ENCODE measurements at places on chromosomes 11 and 22. TPM values are rescaled to one million over a fixed set of nuclear protein-coding genes. Genes with fewer than 3 reads are reported as not detected.

TMEM134 gene
- total RNA-seq, result 30.6 TPM

FIBIN gene
- total RNA-seq, result 0.05 TPM

FREY1 gene
- 0.85 TPM for total RNA-seq

THOC5 gene
- 62.4 TPM for total RNA-seq

MMP1 gene
- total RNA-seq, result 1,055 TPM

CD6 gene
- total RNA-seq, result not detected

NAALAD2 gene
- total RNA-seq, result 0.33 TPM

GRCh38 chr11:30046578-30046945, 29.7 kb upstream of the KCNA4 start:
- no peak for DNase-seq

GRCh38 chr22:43996981-43997265, 27.2 kb upstream of the PARVB start:
- DNase-seq, result no peak

DNA sequence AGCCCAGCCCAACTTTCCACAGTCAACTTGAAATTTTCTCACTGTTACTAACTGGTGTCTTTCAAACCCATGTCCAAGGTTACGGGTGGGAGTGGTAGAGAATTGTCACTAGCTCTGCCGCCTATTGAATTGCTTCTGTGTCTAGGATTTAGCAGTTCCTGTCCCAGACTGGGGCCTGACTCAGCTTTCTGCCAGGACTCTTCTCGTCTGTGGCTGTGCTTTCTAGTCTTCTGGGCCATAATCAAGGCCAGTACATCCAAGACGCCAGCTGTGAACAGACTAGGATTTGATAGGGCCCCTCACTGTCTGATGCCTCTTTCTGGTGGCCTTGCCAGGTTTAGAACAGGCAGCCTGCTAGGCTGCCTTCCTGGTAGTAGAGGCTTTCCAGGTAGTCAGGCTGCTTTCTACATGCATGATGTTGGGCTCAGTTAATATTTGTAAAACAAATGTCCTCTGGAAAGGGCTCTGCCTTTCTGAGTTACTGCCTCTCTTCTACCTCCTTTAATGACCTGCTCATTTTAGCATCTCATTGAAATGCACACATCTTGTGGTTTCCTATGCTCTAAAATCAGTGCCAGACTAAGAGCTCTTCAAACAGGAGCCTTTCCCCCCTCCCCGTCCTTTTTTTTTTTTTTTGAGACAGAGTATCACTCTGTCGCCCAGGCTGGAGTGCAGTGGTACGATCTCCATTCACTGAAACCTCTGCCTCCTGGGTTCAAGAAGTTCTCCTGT, 13.1 kb upstream of the HIKESHI start:
- DNase-seq, result no peak

DNA sequence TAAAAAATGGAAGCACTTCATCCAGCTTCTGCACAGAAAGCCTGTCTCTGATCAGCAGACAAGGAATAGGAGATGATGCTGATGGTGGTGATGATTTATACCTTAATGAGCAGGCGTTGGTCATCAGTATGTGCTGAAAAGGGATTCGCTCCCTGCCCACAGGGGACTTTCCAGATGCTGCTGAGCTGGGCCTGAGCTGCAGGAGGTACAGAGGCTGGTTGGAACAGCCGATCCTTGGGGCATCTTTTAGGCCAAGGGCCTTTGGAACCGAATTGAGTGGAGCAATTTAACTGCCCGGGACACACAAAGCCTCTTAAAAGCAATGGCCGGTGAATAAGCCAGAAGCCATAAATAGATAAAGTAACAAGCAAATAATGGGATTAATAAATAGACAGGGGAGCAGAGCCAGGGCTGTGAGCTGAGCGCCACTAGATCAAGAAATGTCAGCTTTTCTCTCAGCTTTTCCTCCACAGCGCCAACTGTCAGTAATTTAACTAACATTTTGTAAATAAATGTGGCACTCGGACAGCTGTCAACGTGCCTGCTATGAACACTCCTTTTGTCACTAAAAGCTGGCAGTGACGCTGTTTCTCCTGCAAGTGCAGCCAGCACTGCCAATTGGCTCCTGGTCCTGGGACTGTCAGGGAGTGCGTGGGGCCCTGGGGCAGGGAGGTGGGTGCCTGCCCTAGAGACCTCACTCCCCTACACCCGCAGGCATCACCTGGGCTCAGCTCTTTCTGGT, 562.3 kb downstream of the NTM start:
- no peak for DNase-seq

GRCh38 chr11:19079643-19080440, 19.3 kb upstream of the MRGPRX2 start:
- peak; percentile 91 for DNase-seq

DNA sequence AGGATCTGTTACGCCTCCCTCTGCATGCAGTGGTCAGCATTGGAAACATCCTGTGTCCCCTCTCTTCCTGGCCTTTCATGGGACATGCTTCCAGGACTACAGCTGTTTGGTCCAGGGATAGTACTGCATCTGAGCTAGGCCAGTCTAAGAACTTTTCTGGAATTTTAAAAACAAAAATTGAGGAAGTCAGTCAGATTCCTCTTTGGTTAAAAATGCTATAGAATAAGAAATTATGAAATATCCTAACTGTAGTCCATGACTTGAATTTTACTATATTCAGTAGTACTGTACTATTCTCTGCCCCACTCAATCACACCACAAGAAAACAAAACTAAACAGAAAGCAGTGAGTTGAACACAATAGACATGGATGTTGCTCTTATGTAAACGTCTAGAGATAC, 201.0 kb upstream of the CADM1 start:
- no peak for DNase-seq

DNA sequence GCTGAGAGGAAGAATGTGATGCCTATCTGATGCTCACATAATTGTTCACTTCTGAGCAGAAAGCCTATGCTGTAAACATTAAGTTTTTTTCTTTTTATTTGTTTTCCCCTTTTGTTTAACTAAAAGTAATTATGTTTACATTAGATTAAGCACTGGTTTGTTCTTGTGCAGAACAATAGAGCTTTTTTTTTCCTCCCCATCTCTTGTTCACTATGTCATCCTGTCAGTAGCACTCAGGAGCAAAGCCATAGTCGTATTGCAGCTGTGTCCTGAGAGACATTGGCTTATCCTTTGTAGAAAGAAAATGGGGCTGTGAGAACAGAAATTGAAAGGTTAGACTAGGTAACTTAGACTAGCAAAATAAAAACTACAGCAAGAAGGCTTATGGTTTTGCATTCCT, 301.8 kb upstream of the RAG2 start:
- no peak for DNase-seq

DNA sequence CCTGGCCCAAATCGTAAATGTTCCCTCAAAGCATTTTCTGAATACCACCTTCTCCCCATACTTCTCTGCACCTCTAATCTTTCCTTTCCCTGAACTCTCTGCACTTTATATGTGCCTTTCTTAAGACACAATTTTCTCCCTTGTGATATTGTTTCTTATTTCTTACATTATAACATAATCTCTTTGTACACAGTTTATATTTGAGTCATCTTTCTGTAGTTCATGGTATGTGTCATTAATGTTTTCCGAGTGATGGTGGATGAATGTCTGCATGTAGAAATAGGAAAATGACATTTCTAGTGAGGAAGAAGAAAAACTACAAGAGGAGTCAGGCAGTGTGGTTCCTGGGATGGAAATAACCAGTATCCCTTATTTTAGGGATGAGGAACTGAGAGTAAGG, 5.5 kb downstream of the ACRV1 start:
- DNase-seq, result no peak
